ENCODE measurements at places on chromosomes 1 and 21.

DNA sequence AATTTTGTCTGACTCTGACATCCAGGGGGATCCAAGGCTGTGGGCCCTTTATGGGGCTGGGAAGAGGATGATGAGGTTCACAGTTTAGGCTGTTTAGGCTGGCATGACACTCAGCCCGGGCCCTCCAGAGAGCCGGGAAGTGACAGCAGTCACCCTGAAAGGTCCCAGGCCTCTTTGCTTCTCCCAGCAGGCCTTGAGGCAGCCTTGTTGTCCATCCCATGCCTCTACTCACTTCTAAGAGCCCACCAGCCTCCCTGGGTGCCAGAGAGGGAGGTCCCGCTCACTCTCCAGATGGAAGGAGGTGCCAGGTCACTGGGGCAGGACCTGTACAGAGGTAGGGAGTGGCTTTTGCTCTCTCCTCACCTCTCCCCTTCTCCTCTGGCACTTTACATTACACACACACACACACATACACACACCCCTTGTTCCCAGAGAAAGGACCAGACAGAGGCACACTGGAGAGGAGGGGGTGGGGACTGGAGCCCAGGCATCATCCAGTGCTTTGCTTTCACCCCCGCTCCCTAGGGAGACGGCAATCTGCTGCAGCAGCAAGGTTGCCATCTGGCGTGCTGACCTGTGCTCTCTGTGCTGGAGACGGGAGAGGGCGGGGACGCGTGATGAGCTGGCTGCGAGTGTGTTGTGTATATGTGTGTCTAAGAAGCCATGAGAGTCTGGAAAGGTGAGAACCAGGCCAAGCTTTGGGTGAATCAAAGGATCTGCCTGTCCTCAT, 4.6 kb downstream of the KLHDC8A start:
- DNase-seq: no peak

- no peak for DNase-seq
Measured at GRCh38 chr21:38166173-38166535, 90.6 kb upstream of the KCNJ15 start.

GRCh38 chr21:33273044-33273443, 6.9 kb downstream of the IL10RB start:
- no peak for DNase-seq

- DNase-seq: no peak
Measured at GRCh38 chr1:203196371-203196770, 9.9 kb upstream of the CHI3L1 start.

- DNase-seq: no peak
Measured at GRCh38 chr1:18637962-18638834, 7.6 kb downstream of the PAX7 start.

- no peak for DNase-seq
Measured at GRCh38 chr1:77889671-77890070, 1.2 kb downstream of the NEXN start.

DNA sequence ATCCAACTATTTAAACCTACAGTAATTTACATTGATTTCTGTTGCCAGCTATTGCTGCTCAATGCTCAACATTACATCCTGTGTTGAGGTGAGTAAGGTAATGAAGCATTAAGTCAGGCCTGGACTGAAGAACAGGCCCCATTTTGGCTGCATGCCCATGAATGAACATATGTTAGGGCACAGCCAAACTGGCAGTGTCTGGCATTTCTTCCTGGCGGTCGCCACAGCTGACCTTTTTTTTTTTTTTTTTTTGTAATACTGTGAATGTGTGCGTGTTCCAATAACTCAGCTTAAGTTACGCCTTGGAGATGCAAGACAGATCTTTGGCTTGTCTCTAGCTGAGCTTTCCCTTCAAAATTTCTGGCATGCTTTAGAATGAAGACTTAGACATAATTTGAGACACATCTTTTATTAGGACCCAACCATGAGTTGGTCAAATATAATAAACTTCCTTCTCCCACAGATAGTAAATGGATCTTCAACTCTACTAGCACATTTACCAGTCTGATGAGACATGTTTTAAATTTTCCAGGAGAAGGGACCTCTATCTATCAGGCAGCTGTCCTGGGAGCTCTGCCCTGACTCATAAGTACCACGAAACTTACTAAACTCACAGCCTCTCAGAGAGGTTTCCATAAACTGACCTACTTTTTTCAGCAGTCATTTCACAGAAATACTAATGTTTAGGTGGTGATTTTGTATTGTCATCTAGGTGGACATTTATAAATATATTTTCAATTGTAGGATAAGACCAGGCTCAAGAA, 341.1 kb upstream of the RUNX1 start:
- no peak for DNase-seq

- DNase-seq: no peak
Measured at GRCh38 chr1:31216016-31216415, 23.7 kb downstream of the NKAIN1 start.

DNA sequence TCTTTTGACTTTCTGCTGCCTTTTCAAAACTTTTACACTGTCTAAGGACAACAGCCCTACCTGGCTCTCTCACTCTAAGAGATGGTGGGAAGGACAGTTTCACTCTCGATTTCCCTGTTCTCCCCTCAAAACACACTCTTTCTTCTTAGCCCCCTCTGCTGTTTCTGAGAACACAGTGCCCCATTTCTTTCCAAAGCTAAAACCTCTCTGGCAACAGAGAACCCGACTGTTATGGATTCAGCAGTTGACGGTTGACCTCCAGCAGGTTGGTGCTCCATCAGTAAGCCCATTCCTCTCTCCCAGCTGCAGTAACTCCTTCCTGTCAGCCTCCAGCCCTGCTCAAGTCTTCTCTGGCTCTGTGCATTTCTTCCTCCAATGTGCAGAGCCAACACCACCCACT, 88.2 kb upstream of the ABCD3 start:
- no peak for DNase-seq

GRCh38 chr1:218369688-218370511, 24.8 kb downstream of the TGFB2 start:
- DNase-seq: no peak

All from osteocyte (in vitro differentiated cells).